ENCODE measurements at places on chromosomes 7 and 10.

DNA sequence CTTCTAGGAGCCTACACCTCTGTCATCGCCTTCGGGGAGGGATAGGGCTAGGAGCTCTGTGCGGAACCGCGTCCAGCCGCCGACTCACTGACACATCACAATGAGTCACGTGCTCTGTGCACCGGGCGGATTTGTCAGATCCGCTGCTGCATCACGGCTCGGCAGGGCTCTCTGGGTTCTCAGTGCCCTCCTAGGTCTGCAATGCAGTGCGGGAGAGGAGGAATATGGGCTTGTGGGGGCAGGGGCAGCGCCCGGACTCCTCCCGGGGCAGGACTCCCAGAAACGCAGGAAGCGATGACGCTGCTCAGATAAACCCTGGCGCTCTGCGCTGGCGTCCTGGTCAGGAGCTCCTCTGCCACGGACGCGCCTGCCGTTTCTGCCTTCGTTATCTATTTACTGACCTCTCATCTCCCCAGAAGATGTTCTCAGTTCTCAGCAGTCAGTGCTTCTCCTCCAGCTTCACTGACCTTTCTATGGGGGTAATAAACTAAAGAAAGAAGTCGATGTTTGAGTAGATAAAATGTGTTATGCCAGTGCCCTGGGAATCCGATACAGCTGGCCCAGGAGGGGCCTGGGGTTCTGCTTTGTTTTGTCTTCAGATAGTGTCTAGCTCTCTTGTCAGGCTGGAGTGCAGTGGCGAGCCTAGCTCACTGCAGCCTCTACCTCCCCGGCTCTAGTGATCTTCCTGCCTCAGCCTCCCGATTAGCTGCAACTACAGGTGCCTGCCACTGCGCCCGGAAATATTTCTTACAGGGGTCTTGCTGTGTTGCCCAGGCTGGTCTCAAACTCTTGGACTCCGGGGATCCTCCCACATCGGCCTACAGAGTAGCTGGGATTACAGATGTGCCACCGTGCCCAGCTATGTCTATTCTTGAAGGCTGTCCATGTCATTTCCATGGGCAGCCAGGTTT, 22.8 kb upstream of the ITGB1 start:
- peak; percentile 70 for DNase-seq

DNA sequence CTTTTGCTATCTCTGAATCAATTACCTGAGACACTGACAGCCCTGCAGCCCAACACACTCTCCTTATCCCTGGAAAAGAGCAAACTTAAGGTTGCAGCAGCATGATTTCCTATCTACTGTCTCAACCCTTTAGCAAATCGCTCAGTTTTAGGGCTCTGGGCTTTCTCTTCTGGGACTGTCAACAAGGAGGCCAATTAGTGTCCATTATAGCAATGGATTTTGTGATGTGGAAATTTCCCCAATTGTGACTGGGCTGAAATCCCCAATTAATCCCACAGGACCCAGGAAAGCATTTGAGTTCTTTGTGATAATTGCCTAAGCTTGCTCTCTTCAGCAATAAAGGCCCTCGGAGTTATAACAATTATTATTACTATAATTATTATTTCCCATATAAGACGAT, 197.0 kb downstream of the ZNF438 start:
- DNase-seq: no peak

DNA sequence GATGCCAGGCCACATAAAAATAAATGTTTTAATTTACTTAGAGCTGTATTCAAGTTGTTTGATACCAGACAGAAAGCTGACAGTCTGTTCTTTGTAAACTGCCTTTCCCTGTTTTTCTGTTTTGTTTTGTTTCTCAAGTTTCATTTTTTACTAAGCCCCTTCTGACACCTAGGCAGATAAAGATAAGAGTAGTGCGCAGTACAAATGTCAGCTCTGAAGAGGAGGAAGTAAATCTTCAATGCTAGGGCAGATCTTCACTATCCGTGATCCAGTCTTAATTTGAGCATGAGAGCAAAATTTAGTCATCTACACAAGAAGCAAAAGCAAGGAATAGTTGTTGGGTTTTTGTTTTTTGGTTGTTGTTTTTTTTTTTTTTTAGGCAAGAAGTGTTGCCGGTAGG, 27.3 kb downstream of the MTURN start:
- no peak for DNase-seq

DNA sequence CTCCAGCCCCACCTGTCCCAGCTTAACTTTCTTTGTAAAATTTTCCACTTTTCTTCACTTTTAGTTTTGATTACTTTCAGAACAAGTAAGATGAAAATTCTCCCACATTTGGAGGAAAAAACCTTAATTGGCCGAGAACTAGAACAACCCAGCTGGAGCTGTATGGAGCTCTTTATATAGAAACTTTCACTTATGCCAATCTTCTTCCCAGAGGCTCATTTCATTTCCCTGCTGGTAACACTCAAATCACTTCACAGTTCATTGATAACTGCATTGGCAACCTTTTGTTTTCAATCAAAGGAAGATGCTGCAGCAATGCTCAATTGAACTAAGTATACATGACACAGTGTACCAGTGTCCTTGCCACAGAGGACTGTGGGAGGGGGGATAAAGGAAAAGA, 176.2 kb upstream of the NOBOX start:
- no peak for DNase-seq

DNA sequence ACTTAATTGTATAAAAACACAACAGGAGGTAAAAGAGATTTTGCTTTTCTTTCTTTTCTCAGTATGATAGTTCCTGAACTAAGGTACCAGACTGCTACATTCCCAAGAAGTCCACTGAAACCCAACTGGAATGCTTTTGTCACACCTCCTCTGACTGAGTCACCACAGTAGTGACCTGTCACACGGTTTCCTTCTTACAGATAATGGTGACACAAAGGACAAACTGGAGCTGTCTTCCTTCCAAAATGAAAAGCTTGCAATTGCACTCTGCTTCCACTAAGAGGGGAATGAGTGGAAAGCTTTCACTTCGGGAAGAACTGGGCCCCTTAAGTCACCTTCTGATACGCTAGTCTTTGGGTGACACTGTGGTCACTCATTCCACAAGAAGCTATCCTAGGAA, 122.2 kb downstream of the KMT2E start:
- DNase-seq: no peak

DNA sequence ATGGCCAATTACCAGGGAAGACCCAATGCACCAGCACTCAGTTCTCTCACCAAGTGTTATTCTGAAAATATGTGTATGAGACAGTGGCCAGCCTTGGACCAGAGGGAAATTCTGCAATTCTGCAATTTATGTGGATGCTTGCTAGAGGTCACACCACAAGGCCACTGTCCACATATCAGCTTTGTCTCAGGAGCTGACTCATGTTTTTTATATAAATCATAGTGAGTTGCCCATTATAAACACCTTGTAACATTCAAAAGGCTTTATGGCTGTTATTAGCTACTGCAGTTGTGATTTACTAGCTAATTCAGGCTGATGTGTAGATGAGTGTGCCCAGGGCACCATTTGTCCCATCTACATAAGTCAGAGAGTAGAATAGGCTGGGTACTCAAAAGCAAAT, 649.0 kb downstream of the LRMDA start:
- no peak for DNase-seq

DNA sequence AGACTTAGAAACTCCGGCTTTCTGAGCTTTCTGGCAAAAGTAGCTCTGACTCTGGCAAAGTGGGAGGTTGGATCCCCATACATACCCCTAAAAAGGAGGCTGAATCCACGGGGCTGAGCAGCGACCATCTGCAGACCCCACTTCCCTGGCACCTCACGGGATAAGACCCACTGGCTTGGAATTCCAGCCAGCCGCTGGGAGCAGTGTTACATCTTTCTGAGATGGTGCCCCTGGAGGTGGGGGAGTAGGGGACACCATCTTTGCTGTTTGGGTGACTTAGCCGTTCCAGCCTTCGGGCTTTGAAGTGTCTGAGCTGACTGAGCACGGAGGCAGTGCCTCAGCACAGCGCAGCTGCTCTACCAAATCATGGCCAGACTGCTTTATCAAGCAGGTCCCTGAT, 45.0 kb upstream of the GRM3 start:
- DNase-seq: no peak

- no peak for DNase-seq
Observed at GRCh38 chr10:60940446-60940845, 3.5 kb downstream of the RHOBTB1 start.

DNA sequence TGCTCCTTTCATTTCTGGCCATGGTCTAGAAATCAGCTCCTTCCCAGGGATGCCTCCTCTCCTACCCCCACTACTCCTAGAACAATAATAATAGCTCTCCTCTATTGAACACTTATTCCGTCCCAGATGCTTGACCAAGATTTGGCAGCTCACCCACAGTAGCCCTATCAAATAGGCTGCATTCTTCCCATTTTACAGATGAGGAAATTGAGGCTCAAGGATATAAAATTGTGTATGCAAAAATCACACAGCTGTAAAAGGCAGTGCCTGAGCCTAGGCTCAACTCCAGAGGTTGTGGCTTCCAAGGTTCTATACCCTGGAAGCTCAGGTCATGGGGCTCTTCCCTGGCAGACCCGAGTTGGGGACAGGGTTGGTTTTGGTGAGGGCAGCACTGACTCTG, 82.3 kb downstream of the C10orf105 start:
- DNase-seq: no peak

DNA sequence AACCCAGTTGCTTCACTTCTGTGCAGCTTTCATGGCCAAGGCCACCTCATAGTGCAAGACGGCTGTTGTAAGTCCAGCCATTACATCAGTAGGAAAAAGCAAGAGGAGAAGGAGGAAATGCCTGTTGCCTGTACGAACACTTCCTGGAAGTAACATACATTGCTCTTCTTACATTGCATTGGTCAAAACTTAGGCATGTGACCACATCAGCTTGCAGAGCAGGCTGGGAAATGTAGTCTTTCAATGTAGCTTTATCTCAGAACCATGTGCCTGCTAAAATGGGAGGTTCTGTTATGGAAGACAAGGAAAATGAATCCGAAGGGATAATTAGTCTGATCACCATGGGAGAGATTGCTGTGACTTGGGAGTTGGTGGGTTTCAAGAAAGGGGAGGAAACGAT, 4.3 kb downstream of the SLC29A3 start:
- no peak for DNase-seq

GRCh38 chr7:24401628-24402593, 117.9 kb downstream of the NPY start:
- DNase-seq: no peak

DNA sequence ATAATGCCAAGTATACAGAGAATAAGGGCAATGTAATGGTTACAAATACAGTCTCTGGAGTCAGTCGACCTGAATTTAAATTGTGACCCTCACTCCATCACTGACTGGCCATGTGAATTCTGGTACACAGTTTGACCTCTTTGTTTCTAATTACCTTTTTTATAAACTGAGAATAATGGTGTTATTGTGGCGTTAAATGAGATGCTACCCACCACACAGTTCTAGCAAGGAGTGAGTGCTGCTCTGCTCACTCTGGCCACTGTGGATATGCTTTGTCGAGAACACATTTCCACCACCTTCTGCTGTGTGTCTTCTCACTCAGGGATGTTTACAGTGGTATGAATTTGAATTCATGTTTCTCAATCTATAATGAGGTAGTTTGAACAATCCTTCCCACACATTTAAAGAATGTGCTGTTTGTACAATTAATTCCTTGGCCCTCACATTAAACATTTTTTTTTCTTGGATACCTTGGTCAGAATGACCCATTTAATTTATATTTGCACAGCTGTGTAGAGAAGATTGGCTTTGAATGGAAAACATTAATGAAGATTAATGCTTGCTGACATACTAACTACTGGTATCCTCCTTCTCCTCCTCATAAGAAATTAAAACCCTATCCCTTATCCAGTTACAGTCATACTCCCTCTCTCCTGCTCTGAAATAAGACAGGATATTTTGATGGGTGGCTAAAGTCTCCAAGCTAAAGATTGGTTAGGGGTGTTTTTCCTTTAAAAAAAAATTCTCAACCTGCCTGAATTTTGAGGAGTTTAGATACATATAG, 42.4 kb downstream of the PLCE1 start:
- DNase-seq: no peak

DNA sequence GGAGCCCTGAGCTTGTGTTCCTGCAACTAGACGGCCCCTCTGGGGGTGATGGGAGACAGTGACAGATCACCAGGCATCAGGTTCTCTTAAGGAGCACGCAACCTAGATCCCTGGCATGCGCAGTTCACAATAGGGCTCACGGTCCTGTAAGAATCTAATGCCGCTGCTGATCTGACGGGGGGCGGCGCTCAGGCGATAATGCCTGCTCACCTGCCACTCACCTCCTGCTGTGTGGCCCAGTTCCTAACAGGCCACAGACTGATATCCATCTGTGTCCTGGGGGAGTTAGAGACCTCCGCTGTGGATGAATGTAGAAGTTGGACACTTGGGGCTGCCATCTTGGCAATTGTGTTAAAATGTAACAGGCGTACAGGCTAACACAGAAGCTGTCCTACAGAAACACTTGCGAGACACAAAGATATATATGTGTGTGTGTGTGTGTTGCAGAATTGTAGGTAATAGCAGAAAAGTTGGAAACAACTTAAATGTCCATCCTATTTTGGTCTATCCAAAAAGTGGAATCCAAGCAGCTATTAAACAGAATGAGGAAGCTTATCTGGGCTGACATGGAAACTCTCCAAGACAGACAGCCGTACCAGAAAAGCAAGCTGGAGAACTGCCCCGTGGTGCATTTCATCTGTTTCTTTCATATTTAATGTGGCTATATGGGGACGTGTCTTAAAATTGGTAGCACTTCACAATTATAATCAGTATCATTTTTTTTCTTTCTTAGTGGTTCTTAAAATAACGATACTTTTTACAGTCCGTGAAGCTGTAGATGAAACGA, 82.8 kb downstream of the MKI67 start:
- no peak for DNase-seq

DNA sequence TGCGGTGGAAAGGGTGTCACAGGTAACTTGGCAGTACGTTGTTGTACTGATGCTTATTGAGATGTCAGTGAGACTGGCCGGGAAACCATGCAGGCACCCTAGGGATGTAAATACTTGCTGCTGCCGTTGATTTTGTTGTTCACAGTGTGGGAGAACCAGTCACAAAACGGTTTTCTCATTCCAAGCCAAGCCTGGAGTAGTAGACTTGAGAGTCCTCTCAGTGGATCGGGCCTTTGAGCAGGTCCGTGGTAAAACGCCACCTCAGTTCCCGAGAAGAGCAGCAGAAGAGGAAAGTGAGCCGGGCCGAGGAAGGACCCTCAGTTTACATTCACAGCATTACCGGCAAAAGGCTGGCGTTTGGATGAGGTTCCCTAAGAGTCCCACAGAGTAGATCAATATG, 1.1 kb downstream of the JAKMIP3 start:
- no peak for DNase-seq

- DNase-seq: no peak
Observed at GRCh38 chr7:157407512-157408257, 70.9 kb downstream of the DNAJB6 start.
